ENCODE measurements at places on chromosomes 1 and 21. TPM values are rescaled to one million over a fixed set of nuclear protein-coding genes. Genes with fewer than 3 reads are reported as not detected.

- H3K4me3 ChIP-seq, result peak overlapping the region; percentile 31
- no peak for DNase-seq
- peaks cover 6% of the 10 kb centered on the region for H3K27me3 ChIP-seq
These were observed 142.0 kb upstream of the KCNJ15 start for GRCh38 chr21:38114717-38115333.

GRCh38 chr1:179080866-179081686, 794 bp upstream of the TOR3A start:
- H3K27ac ChIP-seq, result peak overlapping the region; percentile 94
- peak overlapping the region; percentile 97 for H3K4me3 ChIP-seq
- H3K36me3 ChIP-seq, result peaks cover 5% of the 10 kb centered on the region
- H3K4me1 ChIP-seq, result peaks cover 24% of the 10 kb centered on the region

DNA sequence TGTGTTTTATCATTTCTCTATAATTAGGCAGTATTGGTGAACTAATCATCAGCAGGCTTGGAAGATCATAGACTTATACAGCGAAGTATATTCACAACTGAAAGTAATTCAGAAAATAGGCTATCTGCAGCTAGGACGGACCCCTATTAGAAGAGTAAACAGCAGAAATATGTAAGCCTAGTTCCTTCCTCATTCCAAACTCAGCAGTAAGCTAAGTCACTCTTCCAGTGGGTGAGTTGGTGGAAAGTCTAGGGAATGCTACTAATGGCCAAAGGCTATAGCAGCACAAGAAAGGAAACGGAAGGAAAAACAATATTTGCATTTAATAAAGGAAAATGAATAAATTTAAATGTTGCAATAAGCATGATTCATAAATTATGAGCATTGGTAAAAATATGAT, 918.1 kb upstream of the TMPRSS15 start:
- H3K27ac ChIP-seq, result no peak overlapping the region
- no peaks in the 10 kb centered on the region for H3K27me3 ChIP-seq
- H3K36me3 ChIP-seq, result no peaks in the 10 kb centered on the region

DNA sequence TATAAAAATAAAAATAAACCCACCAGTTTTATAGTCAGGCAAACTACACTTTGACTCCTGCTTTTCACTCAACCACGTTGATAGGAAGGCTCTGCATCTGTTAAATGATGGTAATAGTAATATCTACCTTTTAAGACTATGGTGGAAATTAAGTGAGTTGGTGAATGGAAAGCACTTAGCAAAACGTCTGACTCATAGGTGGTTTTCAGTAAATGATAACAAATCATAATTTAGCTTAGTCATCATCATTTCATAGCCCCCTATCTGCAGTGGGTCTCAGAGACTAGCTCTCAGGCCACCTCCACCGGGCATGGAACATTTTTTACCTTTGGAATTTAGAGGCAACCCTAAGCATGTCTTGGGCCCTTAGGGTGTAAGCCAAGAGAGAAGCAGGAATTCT, 160.0 kb downstream of the PDE4B start:
- H3K4me3 ChIP-seq, result no peak overlapping the region
- no peaks in the 10 kb centered on the region for H3K36me3 ChIP-seq
- H3K4me1 ChIP-seq, result no peaks in the 10 kb centered on the region
- no peak overlapping the region for H3K27ac ChIP-seq

GRCh38 chr1:46638921-46639320, 22.3 kb upstream of the MOB3C start:
- no peak overlapping the region for H3K4me3 ChIP-seq
- no peak for DNase-seq
- no peak overlapping the region for H3K27ac ChIP-seq
- H3K36me3 ChIP-seq, result peaks cover 8% of the 10 kb centered on the region
- no peaks in the 10 kb centered on the region for H3K4me1 ChIP-seq

Gene SMCP
- total RNA-seq, result not detected

Gene UTS2
- total RNA-seq, result 1.6 TPM

Gene OR2L5
- total RNA-seq, result not detected
